ENCODE measurements at places on chromosomes 3 and 15. TPM values are rescaled to one million over a fixed set of nuclear protein-coding genes. Genes with fewer than 3 reads are reported as not detected.

The WDR49 gene
- 0.49 TPM for total RNA-seq

The PP2D1 gene
- not detected for total RNA-seq

The ZMYND10 gene
- total RNA-seq: 0.89 TPM

The FEZF2 gene
- not detected for total RNA-seq

The SOX14 gene
- total RNA-seq: not detected

The THUMPD3 gene
- 37.5 TPM for total RNA-seq

The IFT80 gene
- 38.0 TPM for total RNA-seq

The SLC12A1 gene
- total RNA-seq: not detected

The MYL3 gene
- total RNA-seq: 23.7 TPM

The UBAP1L gene
- 2.2 TPM for total RNA-seq

The ITGB5 gene
- 74.8 TPM for total RNA-seq

The NR2F2 gene
- total RNA-seq: 7.8 TPM

The HRG gene
- not detected for total RNA-seq

The CXCR6 gene
- 0.39 TPM for total RNA-seq

The VGLL3 gene
- 53.1 TPM for total RNA-seq

The ZDHHC23 gene
- 3.4 TPM for total RNA-seq

The GOLGA8O gene
- 0.39 TPM for total RNA-seq

The ANKRD63 gene
- not detected for total RNA-seq

The CCDC33 gene
- 0.20 TPM for total RNA-seq

The FES gene
- total RNA-seq: 23.0 TPM

The MEIS2 gene
- total RNA-seq: 25.5 TPM

The GP5 gene
- total RNA-seq: 0.39 TPM

The SERPINI1 gene
- total RNA-seq: 14.6 TPM
